ENCODE measurements at places on chromosomes 11 and 22.

GRCh38 chr11:134574947-134575346, 162.9 kb upstream of the B3GAT1 start:
- DNase-seq, result no peak

DNA sequence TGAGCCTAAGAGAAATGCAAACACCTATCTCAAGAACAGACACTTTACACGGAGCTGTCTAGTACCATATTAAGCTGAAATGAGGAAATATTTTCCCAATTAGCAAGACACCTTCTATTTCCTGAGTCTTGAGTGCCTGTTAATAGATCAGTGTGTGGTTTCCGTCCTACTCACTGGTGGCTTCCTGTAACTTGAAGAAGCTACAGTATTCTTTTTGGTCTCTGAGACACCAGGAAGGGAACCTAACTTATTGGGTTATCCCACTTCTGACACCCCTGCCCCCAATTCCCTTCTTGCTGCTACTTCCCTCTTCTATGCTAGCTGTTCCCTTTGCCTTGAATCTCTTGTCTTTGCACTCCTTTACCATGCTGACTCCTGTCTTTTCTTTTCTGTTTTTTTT, 92.7 kb downstream of the FDX1 start:
- DNase-seq, result no peak

DNA sequence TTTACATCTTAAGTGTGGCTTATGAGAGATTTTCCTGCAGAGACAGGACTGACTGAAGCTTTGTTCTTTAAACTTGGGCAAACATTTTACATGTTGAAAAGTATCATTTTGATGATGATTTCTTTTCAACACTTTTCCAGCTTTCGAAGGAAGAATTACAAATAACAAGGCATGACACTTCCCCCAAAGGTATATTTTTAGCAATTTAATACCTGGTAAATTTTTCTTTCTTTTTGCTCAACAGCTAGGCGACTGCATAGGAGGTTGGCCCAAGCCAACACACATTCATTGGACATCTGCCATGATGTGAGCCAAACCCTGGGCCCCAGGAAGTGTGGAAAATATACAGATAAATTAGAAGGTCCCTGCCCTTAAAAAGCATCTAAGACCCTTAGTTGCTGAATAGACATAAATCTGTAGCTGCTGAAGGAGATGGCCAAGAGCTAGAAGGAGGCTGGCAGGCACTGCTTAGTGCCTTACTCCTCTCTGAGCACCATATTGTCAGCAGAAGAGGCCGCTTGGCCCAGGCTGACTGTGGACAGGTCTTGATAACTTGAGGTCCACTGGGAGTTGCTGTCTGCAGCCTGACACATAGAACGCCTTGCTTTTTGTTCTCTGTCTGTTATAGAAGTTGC, 53.3 kb upstream of the CD44 start:
- DNase-seq, result no peak

DNA sequence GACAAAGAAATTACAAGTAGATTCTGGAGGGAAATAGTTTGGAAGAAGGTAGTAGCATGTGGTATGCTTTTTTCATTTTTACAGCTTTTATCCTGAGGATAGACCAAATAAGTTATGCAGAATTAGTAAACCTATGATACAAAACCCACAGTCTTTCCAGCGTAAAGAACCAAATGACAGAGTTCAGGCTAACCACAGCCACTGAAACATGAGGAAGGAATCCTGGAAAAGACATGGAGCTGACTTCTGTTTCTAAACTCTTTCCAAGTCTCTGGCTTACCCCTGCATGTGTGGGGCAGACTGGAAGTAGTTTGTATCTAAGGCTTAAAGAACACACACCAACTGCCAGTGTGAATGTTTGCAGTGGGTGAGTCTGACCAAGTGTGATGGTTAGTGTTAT, 258.4 kb upstream of the TENM4 start:
- DNase-seq, result no peak

DNA sequence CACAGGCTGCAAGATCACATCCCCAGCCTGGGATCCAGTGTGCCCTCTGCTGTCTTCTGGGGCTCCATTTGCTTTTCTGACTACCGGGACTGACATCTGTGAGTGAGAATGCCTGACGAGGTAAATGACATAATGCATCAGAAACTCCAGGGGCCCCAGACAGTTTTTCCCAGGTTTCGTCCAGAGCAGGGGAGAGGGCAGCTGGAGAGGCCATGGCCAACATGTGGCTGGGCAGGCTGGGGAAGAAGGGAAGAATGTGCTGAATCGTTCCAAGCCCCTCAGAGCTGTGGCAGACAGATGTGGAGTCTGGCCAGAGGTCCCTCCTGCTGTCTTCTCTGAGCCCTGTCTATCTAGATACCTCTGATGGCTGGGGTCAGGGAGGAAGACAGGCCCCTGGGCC, 163.9 kb downstream of the TRIM29 start:
- no peak for DNase-seq

DNA sequence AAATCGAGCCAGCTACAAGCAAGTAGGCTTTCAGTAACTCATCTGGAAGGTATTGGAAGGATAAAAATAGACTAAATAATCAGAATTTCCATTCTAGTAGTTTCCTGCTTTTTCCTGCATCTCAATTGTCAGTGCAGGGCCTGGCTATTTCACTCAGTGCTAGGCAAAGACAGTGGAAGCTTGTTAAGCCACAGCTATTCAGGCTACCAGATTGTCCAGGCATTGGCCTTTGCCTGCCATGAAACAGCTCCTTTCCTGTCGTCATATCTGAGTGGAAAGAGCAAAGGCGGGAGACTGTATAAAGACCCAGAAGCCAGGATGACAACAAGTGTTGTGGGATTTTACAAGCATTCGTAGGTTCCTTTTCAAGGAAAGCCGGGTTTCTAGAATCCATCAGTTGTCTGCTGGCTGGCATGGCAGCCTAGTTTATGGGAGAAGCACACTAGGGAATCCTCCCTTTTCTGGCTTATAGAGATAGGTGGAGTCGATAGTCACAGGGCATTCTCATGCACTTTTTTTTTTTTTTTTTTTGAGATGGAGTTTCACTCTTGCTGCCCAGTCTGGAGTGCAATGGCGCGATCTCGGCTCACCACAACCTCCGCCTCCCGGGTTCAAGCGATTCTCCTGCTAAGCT, 2.0 kb upstream of the TNRC6B start:
- no peak for DNase-seq

GRCh38 chr11:125398994-125399640, 96.9 kb downstream of the FEZ1 start:
- peak; percentile 51 for DNase-seq

DNA sequence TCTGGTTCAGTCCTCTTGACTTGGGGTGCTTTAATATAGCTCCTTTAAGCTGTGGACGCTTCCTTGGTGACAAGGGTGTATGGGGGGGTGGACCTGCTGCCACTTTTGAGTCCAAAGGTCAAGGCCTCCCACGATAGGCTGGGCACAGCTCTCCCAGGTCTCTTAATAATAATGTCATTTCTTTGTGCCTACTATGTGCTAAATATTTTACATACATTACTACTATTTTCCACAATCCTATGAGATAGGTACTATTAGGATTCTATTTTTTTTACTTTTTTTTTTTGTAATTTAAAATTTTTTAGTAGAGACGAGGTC, 304 bp upstream of the UCP3 start:
- no peak for DNase-seq

DNA sequence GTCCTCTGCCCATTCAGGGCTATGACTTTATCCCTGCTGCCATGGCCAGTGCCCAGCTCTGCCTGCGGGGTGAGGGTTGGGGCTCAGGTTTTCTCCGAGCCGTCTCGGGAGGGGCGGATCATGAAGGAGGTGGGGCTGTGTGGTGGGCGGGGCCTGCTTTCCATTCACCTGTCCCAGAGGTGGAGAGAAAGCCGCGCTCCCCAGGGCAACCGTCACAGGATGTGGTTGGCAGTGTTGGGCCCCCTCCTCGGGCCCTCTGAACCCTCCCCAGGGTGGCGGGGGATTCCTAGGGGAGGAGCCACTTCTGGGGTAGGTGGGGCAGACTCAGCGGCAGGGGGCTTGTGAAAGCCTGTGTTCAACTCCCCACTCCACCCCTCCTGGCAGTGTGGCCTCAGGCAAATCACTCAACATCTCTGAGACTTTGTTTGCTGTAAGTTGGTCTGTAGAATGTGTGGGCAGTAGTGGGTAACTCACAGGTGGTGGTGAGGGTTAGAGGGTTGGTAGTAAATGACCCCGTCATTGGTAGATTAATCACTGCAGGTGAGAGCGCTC, 50.3 kb downstream of the CD6 start:
- no peak for DNase-seq

GRCh38 chr11:126430581-126431335, 75.3 kb downstream of the ST3GAL4 start:
- no peak for DNase-seq

DNA sequence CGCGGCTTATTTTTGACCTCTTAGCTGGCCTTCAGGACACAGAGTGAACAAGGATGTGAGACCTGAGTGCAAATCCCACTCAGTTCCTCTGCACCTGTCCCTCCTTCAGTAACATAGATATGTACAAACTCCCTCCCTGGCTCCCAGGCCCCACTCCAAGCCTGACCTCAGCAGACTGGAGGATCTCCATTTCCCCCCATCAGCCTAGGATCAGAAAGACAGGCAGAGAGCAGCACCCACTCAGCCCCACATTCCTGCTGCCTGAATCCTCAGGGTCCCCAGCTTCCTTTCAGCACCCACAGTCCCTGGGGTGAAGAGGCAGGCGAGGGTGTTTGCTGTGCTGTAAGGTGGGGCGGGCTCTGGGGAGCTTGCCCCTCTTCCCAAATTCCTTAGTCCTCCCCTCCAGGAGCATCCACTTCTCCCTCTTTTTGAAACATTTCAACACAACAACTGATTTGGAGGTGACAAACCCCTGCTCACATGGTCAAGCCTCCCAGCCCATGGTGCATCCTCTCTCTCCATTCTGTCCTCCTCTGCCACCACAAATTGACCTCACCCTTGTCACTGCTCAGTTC, 151.1 kb downstream of the FEZ1 start:
- no peak for DNase-seq

DNA sequence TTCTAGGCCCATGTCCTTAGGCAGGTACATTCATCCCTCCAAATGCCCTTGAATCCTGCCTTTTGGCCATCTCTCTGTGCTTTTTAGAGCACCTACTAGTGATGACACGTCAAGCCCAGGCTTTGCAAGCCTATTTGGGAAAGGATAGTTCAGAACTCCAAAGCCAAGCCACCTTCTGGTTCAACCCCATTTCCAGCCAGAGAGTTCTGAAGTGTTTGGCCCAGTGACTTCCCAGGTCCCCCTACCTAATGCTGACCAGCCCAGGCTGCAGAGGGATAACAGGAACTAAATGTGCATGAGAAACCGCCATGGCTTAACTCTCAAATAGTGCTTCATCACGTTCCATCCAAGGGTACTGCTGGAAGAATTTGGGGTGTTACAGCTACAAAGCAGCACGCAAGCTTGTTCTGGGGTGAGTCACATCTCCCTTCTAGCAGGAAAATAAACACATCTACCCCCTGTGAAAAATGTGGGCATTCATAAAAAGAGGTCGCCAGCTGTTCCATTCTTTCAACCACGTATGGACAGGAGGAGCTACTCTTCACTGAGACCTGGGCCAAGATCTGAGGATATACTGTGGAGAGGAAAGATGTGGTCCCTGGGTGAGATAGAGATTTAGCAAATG, 2.0 kb upstream of the FXYD6 start:
- no peak for DNase-seq

DNA sequence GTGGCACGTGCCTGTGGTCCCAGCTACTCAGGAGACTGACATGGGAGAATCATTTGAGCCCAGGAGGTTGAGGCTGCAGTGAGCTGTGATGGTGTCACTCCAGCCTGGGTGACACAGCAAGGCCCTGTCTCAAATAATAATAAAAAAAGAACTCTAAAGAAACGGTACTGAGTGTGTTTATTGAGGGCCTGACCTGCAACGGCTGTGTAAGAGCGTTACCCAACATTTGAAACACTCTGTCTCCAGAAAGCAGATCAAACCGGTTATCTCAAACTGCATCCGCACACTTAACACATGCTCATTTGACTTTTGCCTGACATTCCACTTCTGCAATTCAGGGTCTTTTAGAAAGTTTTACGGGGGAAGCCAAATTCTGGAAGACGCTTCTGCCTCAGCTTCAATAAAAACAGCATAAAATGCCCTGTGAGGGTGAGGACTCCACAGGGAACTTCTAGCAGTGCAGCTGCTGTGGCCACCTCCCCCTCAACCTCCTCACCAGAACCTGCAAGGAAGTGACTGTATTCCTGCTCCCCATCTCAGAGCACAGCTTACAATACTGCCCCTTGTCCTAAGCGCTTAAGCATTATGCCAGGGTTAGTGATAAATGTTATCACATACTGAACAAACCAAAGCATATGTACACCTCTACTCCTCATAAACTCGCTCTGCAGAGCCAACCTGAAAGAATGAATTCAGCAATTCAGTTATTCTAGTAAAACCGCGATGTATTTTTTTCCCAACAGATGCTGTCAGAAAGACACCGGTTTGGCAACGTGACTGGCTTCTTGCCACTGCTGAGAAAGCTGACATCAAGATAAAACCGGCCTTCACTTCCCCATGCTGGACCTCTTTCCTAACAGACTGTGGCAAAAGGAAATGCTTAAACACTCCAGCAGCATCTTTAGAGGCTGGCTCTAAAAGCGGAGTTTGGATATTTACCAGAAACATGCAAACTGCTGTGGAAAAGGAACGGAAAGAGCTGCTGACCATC, 52.2 kb downstream of the PRDM10 start:
- peak; percentile 13 for DNase-seq

GRCh38 chr11:111808834-111809233, 42.6 kb upstream of the PPP2R1B start:
- no peak for DNase-seq

DNA sequence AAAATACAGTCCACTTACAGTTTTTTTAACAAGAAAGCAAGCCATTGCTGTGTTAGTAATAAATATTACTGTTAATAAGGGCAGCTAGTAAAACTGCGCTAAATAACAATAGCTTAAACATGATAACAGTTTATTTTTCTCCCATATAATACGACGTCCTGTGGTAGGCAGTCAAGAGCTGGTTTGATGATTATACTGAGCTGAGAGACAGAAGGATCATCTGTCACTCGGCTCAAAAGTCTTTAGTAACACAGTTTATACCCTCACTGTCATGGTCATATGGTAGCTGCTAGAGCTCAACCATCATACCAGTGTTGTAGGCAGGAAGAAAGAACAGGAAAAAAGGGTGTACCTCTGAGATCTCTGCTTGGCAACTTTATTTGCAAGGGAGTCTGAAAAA, 29.1 kb upstream of the ANGPTL5 start:
- no peak for DNase-seq

Data from caudate nucleus (tissue), 63 donors.